Mesenteric fat pad (tissue), 1 donor: ENCODE measurements at places on chromosomes 6 and 20.

- DNase-seq: no peak
Measured at GRCh38 chr6:47302043-47302442, 7.7 kb downstream of the TNFRSF21 start.

DNA sequence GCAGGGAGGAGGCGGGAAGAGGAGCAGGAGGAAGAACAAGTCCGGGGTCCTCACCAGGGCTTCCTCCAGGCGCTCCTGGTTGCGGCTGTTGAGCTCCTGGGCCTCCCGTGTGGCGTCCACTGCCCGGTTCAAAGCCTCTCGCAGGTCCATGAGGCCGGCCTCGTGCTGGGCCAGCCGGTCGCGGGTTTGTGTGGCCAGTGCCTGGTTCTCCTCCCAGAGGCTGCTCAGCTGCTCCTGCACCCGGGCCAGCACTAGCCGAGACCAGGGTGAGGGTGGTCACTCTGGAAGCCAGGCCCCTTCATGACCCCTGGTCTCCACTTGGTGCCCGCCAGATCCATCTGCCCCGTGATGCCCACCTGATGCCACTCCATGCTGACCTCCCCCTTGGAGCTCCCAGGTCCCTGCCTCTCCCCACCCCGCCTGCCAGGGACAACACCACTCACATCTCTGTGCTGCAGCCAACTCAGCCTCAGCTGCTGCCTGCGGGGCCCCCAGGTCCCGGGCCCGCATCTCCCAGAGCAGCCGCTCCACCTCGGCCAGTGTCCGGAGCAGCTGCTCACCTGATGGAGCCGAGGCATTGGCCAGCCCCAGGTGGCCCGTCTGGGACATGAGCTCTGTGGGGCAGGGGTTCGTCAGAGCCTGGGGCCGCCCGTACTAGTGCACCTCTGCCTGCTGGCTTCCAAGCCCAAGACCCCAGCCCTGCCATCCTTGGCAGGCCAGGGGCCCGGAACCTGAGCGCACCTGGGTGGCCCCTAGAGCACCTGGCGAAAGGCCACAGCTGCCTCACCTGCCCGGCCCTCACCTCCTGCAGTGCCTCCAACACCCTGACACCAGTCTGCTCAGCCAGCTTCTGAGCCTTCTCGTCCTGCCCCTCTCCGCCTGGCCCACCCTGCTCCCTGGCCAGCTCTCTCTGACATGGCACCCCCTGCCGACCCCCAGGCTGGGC is 15.9 kb downstream of the ADRM1 start:
- DNase-seq: no peak

- DNase-seq: no peak
Measured at GRCh38 chr6:130922922-130923321, 95.7 kb downstream of the SMLR1 start.

DNA sequence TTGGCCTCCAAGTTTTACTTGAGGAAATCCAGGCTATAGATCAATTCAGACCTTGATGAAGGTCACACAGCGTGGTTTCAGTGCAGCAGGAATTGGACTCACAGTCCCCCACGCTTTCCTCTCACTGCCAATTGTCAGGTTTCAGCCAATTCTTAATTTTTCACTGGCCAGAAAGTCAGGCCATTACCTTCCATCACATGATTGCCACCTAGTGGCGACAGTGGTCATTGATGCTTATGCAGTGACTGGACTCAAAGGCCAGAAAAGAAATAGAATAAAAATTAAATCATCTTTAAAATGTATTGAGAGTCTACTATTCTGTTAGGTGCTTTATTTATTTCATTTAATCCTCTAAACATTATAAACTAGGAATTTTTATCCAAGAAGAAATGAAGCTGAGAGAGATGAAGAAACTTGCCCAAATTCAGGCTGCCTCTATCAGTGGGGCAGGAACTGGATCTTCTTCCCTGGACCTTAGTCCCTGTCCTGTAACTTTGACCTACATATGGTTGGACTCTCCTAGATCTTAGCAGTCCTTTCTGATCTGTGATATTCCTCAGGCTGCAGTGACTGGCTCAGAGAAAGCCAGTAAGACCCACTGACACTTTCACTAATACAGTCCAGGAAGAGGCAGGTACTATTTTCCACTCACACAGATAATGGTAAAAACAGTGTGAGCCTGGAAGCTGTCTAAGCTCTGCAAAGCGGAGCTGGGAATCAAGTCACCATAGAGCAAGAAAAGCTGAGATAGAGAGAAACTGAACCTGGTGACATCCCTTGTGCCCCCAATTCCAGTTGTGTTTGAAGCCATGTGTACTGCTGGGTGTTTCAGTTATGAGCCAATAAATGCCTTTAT is 133.3 kb downstream of the ELOVL4 start:
- DNase-seq: no peak

GRCh38 chr20:10634211-10634610 is 39.6 kb downstream of the JAG1 start:
- no peak for DNase-seq

DNA sequence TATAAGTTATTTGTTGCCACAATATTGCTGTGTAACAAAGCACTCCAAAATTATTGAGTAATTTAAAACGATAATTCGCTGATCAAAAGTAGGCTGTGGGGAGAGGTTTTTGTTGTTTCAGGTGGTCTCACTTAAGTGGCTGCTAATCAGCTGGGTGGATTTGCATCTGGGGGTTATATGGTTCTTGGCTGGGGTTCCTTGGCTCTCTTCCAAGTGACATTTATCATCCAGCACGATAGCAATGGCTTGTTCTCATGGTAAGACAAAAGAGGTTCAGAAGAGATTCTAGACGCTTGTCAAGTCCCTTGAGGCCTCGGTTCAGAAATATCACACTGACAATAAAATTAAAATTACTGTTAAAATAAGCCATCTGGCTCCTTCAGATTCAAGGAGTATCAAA is 1648.8 kb downstream of the GRIK2 start:
- DNase-seq: no peak

DNA sequence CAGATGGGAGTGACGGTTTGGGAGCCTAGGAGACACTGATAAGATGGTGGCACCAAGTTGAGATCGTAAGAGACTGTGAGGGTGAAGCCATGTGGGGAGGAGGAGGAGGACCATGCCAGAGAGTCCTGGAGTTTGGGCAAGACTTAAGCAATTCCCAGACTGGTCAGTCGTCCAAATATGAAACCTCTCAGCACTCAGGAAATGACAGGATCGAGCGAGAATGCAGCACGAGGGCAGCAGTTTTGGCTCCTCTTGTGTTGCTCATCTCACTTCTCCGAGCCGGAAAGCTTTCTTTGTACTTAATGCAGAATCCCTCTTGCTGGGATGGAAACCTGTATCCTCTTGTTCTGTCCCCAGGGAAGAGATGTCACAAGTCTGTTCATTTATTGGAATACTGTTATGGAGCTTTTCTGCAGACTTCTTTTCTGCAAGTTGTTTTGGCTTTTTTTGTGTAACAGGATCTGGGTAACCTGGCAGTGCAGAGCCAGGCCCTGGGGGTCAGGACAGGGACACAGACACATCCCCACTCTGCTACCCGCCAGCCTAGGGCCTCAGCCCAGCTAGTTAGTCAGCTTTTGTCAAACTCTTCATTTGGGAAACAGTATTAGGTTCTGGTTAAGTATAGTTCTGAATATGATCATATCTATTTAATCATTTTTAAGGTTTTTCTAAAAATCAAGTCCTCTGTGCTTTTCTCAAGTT is 34.3 kb downstream of the FNDC1 start:
- no peak for DNase-seq

DNA sequence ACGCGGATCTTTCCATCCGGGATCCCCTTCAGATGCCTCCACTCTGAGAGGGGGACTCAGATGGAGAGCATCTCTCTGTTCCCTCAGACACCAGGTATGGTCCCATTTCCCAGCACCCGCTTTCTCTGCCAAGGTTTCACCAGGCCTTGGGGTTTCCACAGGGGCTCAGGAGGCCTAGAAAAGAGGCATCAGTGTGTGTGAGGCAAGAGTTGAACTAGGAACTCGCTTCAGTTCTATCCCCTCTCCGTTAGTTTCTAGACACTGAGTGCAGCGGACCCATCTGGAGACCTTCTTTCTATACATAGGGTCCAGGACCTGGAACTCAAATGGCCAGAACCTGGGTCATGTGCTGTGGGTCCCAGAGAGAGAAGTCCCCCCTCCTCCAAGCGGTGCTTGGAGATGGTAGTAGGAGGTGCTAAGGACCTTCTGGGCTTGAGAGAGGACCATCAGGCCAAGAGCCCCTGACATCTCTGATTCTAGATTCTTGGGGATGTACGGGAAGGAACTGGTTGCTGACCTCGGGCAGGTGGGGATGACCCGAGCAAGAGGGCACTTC is 2.1 kb downstream of the SLC12A5 start:
- DNase-seq: no peak
